GM13976 (cell line): ENCODE measurements at places on chromosomes 2 and 18.

GRCh38 chr2:10860814-10861325 is 48.3 kb upstream of the PDIA6 start:
- no peak for DNase-seq

DNA sequence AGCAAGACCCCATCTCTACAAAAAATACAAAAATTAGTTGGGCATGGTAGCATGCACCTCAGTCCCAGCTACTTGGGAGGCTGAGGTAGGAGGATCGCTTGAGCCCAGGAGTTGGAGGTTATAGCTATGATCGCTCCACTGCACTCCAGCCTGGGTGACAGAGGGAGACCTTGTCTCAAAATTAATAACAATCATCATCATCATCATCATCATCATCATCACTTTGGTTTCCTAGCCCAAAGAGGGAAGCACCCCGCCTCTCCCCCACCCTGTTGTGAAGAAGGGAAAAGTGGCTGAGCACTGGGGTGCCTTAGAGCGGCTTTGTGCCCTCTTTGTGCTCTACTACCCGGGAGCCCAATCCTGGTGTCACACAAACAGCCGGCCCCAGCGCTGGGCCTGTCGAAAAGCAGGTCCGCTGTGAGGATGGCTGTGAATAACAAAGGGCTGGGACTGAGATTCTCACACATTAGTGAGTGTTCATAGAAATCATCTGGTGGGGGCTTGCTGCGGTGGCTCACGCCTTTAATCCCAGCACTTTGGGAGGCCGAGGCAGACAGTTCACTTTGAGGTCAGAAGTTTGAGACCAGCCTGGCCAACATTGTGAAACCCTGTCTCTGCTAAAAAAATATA is 42.6 kb upstream of the ASXL2 start:
- no peak for DNase-seq

DNA sequence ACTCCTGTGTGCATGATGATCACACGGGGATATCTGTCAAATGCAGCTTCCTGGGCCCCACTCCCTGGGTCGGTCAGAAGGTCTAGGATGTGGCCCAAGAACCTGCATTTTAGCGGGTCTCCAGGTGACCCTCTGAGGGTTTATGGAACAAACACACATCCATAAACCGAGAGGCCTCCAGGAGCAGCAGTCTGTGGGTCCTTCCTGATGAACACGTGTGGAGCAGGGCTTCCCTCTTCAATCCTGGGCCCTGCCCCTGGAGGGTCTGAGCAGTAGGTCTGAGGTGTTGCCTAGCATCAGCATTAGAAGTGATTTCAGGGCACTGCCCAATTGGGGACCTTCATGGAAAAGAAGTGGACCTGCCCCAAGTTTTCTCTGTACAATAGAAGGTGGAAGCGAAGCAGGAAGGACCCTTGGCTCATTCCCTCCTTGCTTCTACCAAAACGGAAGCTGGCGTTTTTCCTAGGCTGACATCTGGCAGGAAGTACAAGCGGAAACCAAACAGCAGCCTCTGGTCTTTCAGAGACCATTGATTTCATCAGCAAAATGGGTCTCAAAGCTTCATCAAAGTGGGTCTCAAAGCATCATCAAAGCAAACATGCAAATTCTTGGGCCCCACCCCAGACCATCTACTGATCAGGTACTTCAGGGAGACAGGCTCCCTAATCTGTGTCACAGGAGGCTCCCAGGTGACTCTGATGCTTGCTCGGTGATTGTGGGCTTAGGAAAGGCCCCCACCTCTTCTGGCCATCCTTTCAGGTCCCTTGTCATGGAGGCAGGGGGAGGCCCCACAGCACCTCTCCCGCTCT is 30.7 kb downstream of the INO80C start:
- DNase-seq = no peak

GRCh38 chr18:62458868-62459716 is 63.7 kb upstream of the ZCCHC2 start:
- no peak for DNase-seq

DNA sequence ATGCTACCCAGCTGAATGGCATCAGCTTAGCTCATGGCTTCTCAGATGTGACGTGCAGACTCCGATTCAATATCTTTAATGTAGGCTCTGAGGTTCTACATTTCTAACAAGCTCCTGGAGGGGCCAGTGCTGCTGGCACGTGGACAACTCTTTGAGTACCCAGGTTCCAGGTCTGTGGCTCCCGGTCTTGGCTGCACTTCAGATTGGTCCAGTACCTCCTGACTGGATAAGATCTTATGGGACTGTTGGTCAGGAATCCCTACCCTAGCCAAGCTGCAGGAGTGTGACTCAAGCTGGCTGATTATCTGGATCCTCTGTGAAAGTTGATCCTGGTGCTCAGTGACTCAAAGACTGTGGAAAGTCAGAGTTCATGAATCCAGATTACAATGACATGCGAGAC is 222.1 kb downstream of the ANKRD30B start:
- no peak for DNase-seq

GRCh38 chr2:138137949-138138348 is 173.7 kb downstream of the HNMT start:
- DNase-seq = no peak

GRCh38 chr2:41779888-41780287 is 267.9 kb upstream of the PKDCC start:
- DNase-seq = no peak

DNA sequence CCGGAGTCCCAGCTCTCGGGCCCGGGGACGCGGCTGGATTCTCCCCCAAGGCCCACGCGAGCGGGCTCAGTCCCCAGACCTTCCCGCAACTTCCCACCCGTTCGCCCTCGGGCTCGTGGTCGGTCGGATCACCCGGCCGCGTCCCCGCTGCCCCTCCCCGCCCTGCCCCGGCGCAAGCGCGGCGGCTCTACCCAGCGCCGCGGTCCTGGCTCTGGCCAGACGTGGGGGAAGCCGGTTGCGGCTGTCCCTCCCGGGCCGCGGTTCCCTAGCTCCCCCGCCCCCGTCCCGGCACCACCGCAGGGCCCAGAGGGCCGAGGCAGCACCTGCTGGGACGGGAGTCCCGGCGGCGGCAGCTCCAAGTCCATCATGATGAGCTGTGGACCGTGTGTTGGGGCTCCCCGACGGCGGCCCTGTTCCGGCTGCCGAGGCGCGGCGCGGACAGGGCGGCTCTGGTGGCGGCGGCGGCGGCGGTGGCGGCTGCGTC is 276 bp downstream of the NFE2L2 start:
- no peak for DNase-seq

GRCh38 chr2:20632446-20632990 is 18.4 kb downstream of the HS1BP3 start:
- DNase-seq = no peak

DNA sequence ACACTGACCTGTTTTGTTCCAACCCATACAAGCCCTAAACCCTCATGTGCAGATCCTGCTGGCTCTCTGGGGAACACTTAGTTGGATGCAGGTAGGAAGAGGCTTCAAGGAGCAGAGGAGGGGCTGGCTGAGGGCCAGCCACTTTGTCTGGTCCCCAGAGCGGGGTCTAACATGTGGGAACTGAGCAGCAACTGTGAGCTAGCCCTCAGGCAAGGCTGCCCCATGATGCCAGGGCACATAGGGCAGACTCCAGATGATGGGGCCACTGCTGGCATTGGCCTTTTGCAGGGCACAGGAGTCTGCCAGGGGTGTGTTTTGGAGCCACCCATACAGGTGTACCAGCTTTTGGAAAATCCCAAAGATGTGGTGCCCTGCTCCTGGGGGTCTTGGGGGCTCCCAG is 67.7 kb downstream of the HPCAL1 start:
- DNase-seq = no peak

GRCh38 chr2:178309541-178309940 is 115.2 kb downstream of the OSBPL6 start:
- DNase-seq = no peak

GRCh38 chr2:104140361-104140760 is 713.6 kb upstream of the POU3F3 start:
- no peak for DNase-seq

- DNase-seq = no peak
Measured at GRCh38 chr2:64910972-64911433, 78.2 kb upstream of the SLC1A4 start.

DNA sequence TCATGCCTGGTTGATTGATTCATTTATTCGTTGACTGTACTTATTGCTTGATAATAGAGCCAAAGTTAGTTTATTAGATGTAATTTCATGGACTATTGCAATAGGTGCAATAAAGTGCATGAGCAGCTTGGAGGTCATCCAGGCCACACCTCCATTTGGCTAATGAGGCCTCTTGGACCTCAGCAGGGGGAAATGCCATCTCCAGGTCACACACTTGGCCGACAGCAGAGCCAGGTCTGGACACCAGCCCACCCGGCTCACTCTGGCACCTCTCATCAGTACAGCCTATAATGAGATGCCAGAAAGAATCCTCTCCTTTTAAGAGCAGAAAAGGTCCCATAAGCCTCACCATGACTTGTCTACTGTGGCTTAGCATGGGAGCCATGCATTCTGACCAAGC is 71.2 kb upstream of the AFF3 start:
- DNase-seq = no peak
